ENCODE measurements at places on chromosomes 2 and 18. TPM values are rescaled to one million over a fixed set of nuclear protein-coding genes. Genes with fewer than 3 reads are reported as not detected.

The CLEC4F gene
- not detected for total RNA-seq

- no peak for ATAC-seq
Observed at GRCh38 chr18:50987261-50987660, 19.4 kb downstream of the ELAC1 start.

DNA sequence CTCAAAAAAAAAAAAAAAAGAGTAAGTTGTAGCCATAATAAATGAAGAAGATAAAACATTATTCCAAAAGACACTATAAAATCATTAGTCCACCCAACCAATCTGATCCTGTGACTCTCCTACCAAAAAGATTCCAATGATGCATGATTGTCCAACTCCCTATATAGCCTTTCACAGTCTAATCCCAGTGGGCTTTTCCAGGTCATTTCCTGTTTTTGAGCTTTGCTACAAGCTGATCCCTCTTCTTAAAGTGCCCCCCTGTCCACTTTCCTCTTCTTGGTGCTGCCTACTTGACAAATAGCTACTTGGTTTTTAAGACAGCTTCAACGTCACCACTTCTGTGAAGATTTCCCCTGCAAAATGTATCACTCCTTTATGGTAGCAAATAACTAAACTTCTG, 88.4 kb downstream of the SEMA4F start:
- ATAC-seq = no peak

The YPEL5 gene
- 56.4 TPM for total RNA-seq

GRCh38 chr18:63099091-63099840, 220.3 kb downstream of the BCL2 start:
- no peak for ATAC-seq

The MYCN gene
- total RNA-seq = 0.20 TPM

GRCh38 chr18:10490401-10491165, 35.2 kb upstream of the NAPG start:
- ATAC-seq = peak; percentile 60

- ATAC-seq = no peak
Observed at GRCh38 chr2:136334967-136335366, 217.0 kb upstream of the CXCR4 start.

DNA sequence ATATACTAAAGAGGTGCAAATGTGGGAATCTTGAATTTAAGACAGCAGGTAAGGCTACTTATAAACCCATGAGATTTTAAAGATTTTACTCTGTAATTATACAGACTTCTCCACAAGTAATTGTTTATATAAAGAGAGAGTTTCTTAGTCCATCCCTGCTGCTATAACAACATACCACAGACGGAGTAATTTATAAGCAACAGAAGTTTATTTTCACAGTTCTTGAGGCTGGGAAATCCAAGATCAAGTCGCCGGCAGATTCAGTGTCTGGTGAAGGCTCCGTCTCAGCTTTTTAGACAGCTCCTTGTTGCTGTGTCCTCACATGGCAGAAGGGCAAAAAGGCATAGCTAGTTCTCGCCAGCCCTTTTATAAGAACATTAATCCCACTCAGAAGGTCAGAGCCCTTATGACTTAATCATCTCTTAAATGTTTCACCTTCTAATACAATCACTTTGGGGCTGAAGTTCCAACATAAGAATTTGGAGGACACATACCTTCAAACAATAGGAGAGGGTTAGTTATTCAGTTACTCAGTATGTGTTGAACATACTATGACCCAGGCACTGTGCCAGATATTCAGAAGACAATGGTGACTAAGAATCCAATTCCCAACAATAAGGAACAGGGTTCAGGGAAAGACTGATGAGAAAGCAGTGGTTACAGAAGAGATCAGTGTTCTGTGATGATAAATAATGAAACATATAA, 466.0 kb downstream of the RIT2 start:
- ATAC-seq = no peak

GRCh38 chr18:22639561-22639960, 221.8 kb upstream of the CTAGE1 start:
- ATAC-seq = no peak

The AMER3 gene
- not detected for total RNA-seq

DNA sequence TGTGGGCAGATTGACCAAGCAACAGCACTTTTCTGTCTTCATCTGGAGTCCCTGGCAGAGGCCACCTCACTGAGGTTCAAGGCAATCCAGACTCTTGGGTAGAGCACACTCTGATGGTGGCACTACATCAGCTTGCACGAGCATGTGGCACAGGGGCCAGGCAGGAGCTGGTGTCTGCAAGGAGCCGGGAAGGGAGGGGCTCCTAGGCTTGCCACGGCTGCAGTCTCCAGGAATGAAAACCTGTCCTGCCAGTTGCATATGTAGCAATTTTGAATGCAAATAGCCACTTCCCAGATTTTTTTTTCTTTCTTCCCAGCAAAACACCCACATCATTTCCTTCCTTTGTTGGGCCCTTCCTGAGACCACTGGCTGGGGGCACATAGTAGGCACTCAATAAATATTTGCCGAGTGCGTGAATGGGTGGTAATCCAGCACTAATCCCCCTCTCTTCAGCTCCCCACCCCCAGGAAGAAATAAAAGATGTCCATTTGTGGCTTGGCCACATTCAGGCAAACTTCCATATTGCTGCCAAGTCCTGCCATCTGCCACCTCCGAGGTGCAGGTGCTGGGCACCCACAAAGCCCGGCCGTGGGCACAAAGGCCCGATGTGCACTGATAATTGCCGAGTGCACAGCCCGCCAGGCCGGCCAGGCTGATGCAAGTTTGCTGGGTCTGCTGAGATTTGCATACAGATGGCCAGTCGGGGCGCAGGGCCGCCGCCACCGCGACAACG, 72.4 kb downstream of the MYCN start:
- ATAC-seq = peak; percentile 88

DNA sequence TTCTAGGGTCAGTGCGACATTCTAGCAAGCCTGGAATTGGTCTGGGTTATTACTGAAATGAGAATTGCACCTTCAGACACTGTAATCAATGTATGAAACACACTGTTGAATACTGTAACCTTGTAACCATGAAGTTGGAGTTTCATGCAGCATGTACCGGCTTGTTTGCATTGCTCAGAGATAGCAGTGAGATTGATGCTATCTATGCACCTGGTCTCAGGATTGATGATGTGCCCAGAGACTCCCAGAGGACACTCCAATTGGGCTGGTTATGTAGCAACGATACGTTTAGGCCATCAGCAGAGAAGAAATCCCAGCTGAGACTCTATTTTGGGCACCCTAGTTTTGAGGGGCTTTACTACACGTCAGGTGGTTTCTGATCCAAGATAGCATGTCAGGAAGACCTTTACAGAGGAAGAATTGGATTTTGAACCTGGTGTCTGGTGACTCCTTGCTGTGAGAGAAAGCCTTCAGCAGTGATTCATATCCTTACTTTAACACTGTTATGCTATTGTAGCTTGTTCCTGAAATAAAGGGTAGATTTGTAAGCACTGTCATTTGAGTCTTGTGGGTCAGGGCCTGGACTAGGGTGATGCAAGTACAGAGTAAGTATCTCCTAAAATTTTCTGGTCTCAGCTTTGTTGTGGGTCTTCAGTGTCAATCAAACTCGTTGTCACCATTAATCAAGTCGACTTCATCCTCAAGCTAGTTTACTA, 305.1 kb upstream of the GULP1 start:
- ATAC-seq = no peak

DNA sequence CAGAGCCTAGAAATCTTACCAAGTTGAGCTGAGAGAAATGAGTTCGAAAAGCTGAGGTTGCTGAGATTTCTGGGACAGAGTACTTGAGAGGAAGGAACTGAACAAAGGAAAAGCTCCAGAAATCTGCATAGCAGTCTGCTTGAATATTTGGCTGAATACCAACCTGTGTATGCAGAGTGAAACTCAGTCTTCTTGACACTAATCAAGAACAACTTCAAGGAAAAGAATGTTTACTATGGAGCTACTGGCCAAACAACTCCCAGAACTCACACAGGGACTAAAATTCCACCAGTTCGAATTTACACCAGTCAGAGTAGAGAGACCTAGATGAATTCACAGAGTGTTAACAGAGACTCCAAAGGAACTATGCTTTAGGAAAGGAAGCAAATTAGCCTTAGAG, 66.5 kb downstream of the USP37 start:
- no peak for ATAC-seq

DNA sequence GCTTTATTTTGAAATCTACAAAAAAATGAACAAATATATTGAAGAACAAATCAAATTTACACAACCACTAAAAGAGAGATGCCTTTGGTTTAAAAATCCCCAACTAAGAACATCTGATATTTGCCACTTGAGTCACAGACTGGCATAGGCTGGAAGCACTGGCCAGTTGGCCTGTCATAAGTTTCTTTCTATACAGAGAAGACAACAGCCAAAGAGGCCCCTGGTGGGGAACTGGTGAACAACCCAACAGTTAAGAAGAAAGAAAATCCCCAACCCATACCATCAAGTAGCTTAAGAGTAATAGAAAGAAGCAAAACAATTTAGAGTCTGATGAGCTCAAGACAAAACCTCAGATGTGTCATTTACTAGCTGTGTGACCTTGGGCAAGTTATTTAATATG, 45.5 kb downstream of the OSR1 start:
- no peak for ATAC-seq

- ATAC-seq = no peak
Observed at GRCh38 chr18:52007105-52007504, 332.9 kb upstream of the DCC start.

The OR6B2 gene
- total RNA-seq = not detected

The ABCG5 gene
- not detected for total RNA-seq

The NEB gene
- total RNA-seq = 1.7 TPM

DNA sequence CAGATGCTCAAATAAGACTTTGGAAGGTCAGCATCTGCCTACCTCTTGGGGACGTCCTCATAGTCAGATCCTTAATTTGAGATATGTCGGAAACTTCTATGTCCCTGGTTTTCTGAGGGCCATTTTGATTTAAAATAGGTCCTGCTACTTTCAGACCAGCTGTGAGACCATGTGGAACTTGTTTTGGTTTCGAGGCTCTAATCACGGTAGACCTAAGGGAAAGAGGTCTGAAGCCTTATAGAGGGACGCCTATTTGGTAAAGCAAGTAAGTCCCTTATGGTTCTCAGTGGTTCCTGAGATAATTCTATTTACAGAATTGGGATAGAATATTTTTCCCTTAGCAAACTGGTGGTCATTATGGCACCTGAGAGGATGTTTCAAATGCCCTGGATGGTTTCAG, 75.1 kb downstream of the RFTN2 start:
- ATAC-seq = no peak

- no peak for ATAC-seq
Observed at GRCh38 chr2:150490466-150490865, 3.0 kb upstream of the RND3 start.

DNA sequence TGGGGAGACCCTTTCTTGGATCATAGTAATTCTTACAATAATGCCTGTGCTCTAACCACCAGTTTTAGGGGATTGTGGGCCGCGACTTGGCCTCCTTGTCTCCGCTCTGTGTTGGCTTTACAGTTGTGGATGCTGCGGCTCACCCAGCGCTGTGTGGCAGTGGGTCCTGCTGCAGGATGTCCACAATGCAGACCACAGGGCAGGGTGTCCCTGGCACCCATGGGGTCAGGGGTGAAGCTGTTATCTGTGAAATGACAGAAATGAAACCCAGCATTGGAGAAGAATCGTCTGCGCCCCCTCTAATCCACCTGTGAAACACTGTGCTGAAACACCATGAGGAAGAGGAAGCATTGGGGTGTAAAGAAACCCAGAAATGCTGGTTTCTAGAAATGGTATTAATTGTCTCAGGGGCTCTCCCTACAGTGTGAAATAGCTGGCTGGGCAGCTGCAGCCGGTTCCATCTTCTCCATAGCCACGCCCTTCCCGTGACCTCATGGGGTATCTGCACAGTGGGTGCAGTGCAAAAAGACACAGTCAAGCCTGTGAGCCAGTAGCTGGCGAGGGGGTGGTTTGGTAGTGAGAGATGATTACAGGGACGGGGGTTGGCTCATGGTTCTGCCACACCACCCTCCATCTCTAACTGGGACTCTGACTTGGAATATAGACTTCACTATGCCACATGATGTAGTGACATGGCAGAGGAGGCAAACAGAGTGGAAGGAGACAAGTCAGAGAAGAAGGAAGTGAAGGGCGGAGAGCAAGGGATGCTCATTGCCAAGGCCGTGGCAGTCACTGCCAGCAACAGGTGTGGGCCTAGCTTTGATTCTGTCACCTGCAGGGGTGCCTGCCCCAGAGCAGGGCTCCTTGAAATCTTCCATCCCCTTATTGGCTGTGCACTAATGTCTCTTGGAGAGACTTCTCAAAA, 16.2 kb downstream of the INPP4A start:
- peak; percentile 68 for ATAC-seq

- ATAC-seq = no peak
Observed at GRCh38 chr2:46352621-46353020, 55.4 kb downstream of the EPAS1 start.

The RESP18 gene
- not detected for total RNA-seq

The GREB1L gene
- total RNA-seq = not detected

- no peak for ATAC-seq
Observed at GRCh38 chr18:7579176-7579917, 12.2 kb downstream of the PTPRM start.

- ATAC-seq = no peak
Observed at GRCh38 chr18:65750389-65751154, at the start of gene CDH7. CDH7 (plus strand) TSS chr18:65751012; CDS start chr18:65762843, 11,831 bp downstream.

- no peak for ATAC-seq
Observed at GRCh38 chr2:28098501-28099225, 208.1 kb downstream of the BABAM2 start.

The PLA2R1 gene
- 6.2 TPM for total RNA-seq

The WDPCP gene
- 5.3 TPM for total RNA-seq

GRCh38 chr2:88613921-88614320, 13.3 kb downstream of the EIF2AK3 start:
- no peak for ATAC-seq

DNA sequence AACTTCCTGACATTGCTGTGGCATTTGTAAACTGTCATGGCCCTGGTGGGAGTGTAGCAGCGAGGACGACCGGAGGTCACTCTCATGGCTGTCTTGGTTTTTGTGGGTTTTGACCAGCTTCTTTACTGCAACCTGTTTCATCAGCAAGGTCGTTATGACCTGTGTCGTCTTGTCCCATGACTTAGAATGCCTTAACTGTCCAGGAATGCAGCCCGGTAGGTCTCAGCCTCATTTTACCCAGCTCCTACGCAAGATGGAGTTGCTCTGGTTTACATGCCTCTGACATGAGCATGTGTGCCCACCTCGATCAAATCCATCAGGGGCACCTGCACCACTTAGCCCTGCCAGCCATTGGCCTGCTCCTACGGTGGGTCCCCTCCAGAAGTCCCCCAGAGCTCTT, 32.9 kb upstream of the SLC66A3 start:
- peak; percentile 12 for ATAC-seq

DNA sequence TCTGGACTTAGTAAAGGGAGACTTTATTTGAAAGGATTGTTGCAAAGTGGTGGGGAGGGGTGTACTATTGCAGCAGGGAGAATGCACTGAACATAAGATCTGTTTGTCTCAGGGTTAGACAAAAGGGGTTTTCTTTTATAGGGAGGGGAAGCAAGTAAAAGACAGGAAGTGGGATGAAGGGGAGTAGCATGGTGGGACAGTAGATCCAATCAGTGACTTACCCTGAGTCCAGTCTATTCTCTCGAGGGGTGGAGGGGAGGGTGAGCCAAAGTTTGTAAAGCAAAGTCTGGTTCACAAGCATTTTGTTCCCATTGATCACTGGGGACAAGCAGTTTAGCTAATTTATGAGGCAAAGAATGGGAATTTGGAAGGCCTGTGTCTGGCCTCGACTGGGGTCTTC, 35.0 kb upstream of the CYP27C1 start:
- ATAC-seq = no peak

The ZNF804A gene
- not detected for total RNA-seq

All from esophagus mucosa (tissue), 1 donor.